Left lung (tissue), 14 donors: ENCODE measurements at places on chromosomes 16 and 17.

GRCh38 chr17:78780335-78780734, 1.7 kb downstream of the CYTH1 start:
- H3K27ac ChIP-seq, result peak overlapping the region; percentile 94
- H3K4me1 ChIP-seq, result peaks cover 14% of the 10 kb centered on the region
- DNase-seq, result no peak
- no peaks in the 10 kb centered on the region for H3K27me3 ChIP-seq
- H3K4me3 ChIP-seq, result peak overlapping the region; percentile 86

DNA sequence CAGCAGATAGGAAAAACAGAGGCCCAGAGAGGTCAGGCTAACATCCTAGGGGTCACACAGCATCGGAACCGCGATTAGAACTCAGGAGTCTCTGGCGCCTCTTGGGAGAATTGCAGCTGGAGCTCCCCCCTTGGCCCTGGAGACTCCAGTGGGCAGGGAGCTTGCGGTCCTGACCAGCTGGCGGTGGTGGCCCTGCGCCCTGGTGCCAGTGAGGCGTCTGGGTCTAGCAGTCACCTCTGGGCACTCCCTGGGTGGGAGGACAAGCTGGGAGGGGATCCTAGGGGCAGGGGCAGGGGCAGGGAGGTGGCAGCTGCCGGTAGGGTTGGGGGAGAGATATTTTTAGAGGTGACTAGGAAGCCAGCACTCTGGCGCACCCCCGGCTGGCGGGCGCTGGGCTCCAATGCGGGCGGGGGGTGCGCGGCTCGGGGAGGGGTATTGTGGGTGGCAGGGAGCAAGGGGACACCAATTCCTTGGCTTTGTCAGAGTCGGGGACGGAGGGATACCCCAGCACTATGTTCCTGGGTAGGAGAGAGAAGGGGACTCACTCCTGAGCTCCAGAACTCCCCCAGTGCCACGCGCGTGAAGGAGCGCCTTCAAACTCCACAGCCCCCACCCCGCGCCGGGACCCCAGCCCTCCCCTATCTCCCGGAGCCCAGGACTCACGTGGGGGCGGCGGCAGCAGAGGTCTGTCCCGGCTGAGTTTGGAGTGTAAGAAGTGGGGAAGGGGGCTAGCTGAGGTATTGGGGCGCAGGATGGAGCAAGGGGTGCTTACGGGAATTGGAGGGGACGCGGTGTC, 584 bp downstream of the PHOSPHO1 start:
- no peak for DNase-seq
- peaks cover 31% of the 10 kb centered on the region for H3K4me1 ChIP-seq
- H3K4me3 ChIP-seq, result peak overlapping the region; percentile 39
- H3K27ac ChIP-seq, result no peak overlapping the region
- H3K27me3 ChIP-seq, result peaks cover 17% of the 10 kb centered on the region

DNA sequence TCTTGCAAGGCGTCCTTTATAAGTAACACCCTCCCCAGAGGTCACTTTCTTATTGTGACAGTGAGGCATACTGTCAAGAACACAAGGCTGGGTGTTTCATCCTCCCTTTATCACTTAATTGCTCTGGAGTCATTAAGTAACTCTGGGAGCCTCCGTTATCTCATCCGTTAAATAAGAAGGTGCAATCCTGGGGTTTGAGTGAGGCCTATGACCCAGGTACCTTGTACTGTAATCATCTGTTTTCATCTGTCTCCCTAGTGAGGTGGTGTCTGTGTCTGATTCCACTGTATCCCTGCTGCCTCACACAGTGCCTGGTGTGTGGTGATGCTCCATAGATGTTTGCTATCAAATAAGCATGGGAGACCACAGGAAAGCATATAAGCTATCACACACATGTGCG, 17.7 kb downstream of the TNS4 start:
- no peaks in the 10 kb centered on the region for H3K27me3 ChIP-seq
- no peak overlapping the region for H3K4me3 ChIP-seq
- H3K4me1 ChIP-seq, result peaks cover 30% of the 10 kb centered on the region
- H3K36me3 ChIP-seq, result no peaks in the 10 kb centered on the region

DNA sequence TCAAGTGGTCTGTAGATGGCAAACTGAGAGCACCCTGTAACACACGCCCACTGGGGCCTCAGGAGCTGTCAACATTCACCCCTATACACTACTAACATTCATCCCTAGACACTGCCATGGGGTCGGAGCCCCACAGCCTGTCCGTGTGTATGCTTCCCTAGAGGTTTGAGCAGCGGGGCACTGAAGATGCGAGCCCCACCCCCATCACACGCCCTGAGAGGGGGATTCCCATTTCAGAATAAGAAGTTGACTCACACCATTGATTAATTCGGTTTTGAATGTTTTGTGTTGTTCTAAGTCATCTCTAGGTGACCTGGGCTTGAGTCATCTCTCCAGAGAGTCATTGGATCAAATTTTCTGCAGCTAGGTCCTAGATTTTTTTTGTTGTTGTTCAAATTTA, 37.3 kb upstream of the MMD start:
- no peaks in the 10 kb centered on the region for H3K4me1 ChIP-seq
- no peak overlapping the region for H3K27ac ChIP-seq
- no peaks in the 10 kb centered on the region for H3K27me3 ChIP-seq
- no peaks in the 10 kb centered on the region for H3K36me3 ChIP-seq

- H3K27ac ChIP-seq, result peak overlapping the region; percentile 41
- DNase-seq, result no peak
- peaks cover 86% of the 10 kb centered on the region for H3K27me3 ChIP-seq
- H3K36me3 ChIP-seq, result no peaks in the 10 kb centered on the region
- peaks cover 6% of the 10 kb centered on the region for H3K4me1 ChIP-seq
- peak overlapping the region; percentile 36 for H3K4me3 ChIP-seq
Observed at GRCh38 chr17:39738568-39738901, 797 bp downstream of the GRB7 start.

DNA sequence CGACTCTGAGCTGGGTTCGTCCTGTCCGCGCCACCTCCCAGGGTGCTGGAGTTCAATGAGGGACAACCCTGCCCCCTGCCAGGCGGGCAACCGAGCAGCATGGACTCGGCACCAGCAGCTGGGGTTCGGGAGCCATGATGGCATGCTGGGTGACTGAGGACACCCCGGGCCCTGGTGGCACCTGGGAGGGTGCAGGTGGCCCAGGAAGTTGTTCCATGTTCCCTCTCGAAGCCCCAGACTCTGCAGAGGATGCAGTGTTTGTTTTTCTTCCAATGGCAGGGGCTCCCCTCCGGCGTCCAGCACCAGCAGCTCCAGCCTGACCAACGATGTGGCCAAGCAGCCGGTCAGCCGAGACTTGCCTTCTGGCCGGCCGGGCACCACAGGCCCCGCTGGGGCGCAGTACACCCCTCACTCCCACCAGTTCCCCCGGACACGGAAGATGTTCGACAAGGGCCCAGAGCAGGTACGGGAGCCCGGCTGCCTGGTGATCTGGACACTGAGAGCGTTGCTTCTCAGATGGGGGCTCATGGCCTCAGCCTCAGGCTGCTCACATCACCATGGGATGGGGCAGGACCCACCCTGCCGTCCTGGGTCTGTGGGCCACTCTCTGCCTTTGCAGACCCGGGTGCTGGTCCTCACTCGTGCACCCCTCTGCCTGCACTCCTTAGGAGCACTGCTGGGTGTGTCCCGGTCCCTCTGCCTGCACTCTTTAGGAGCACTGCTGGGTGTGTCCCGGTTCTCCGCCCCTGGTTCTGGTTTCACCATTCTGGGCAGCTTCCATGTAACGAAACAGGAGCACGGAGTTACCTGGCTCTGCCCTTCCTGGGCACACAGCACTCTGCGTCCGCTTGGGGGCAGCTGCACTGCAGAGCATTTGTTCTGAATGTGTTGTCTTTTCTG, 68.2 kb upstream of the CHMP6 start:
- H3K27ac ChIP-seq, result no peak overlapping the region
- no peak overlapping the region for H3K4me3 ChIP-seq
- no peaks in the 10 kb centered on the region for H3K27me3 ChIP-seq
- H3K4me1 ChIP-seq, result peaks cover 6% of the 10 kb centered on the region
- DNase-seq, result no peak

GRCh38 chr17:39208893-39209292, 8.8 kb downstream of the RPL19 start:
- DNase-seq, result peak; percentile 67
- H3K27me3 ChIP-seq, result peaks cover 33% of the 10 kb centered on the region
- H3K36me3 ChIP-seq, result no peaks in the 10 kb centered on the region
- H3K4me3 ChIP-seq, result no peak overlapping the region
- H3K27ac ChIP-seq, result peak overlapping the region; percentile 55

- no peak overlapping the region for H3K27ac ChIP-seq
- H3K36me3 ChIP-seq, result no peaks in the 10 kb centered on the region
- H3K27me3 ChIP-seq, result no peaks in the 10 kb centered on the region
- peak; percentile 77 for DNase-seq
Observed at GRCh38 chr16:9159839-9160550, 68.6 kb downstream of the HAPSTR1 start.

DNA sequence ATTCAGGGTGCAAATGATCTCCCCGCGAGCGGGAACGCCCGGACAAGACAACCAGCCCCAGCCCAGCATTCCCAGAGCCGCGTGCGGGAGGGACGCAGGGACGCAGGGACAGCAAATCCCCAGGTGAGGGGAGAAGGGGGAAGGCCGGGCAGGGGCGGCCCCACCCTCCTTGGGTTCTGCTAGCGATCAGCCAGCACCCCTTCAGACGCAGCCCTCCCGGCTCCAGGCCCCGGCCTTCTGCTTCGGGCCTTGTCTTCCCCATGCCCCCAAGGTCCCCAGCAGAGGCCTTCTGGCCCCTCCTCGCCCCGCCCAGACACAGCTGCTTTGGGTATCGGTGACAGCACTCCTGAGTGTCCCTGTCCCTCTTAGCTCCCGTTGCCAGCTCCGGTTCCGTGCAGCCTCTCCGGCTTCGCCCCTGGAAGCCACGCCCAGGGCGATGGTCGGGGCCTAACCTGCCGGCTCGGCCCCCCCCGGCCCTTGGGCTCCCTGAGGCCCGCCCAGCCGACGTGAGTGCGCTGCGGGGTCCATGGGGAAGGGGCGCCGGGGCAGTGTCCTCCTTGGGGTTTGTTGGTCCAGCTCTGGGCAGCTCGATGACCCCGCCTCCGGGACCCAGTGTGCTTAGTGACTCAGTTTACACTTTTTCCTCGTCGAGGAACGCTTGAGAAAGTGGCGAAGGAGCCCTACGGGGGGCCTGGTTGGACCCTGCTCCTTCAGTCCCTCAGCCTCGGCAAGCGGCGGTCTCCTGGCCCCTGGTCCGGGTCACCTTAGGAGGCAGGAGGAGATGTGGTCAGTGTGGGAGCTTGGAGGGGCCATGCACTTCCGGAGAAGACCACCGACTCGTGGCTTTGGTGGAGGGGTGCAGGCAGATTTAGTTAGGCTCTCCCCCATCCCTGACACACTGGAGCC, 50.5 kb upstream of the AMZ2 start:
- H3K27ac ChIP-seq, result no peak overlapping the region
- peak overlapping the region; percentile 22 for H3K4me3 ChIP-seq
- no peak for DNase-seq
- H3K27me3 ChIP-seq, result peaks cover 96% of the 10 kb centered on the region
- H3K36me3 ChIP-seq, result no peaks in the 10 kb centered on the region

- H3K4me3 ChIP-seq, result no peak overlapping the region
- H3K36me3 ChIP-seq, result no peaks in the 10 kb centered on the region
- no peaks in the 10 kb centered on the region for H3K27me3 ChIP-seq
Observed at GRCh38 chr16:82317411-82318167, 147.6 kb upstream of the MPHOSPH6 start.
